ENCODE measurements at places on chromosomes 5 and 9.

GRCh38 chr5:87340716-87341115 lies 72.0 kb downstream of the CCNH start:
- DNase-seq, result peak; percentile 79

DNA sequence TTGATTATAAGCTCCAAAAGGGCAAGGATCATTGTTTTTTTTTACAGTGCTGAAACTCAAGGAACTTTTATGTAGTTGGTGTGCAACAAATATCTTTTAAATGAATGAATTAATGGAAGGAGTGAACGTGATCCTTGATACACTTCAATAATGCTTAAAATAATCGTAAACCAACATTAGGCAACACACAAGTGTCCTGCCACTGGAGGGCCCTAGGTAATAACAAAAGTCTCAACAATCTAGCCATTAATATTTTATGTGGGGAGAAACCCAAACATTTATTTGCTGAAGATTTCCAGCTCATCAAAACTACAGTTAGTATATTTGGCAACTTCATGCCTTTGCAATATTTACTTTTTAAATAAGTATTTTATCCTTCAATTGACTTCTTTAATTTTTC lies 309.0 kb upstream of the FBXL7 start:
- DNase-seq, result no peak

- no peak for DNase-seq
Measured at GRCh38 chr5:93868851-93869250, 127.5 kb upstream of the POU5F2 start.

- no peak for DNase-seq
Measured at GRCh38 chr9:86277072-86277471, 5.3 kb downstream of the ISCA1 start.

DNA sequence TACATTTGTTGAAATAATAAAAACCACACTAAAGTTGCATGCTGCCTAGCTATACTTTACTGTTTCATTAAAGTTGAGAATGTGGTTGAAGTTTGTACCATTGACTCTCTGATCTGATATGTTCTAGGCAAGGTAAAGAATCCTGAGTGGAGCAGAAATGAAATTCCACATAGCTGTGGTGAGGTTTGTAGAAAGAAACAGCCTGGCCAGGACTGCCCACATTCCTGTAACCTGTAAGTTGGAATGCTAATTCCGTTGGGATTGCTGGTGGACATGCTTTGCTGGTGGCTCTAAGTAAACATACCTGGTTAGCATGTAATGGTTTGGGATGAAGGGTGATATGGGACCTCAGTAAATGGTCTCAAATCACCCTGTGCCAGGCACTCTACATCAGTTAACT lies 16.8 kb downstream of the NFX1 start:
- DNase-seq, result no peak

GRCh38 chr5:95390812-95391492 lies at the start of gene FAM81B:
FAM81B (plus strand) TSS chr5:95391366; CDS start chr5:95391390, 24 bp downstream.
- DNase-seq, result no peak

DNA sequence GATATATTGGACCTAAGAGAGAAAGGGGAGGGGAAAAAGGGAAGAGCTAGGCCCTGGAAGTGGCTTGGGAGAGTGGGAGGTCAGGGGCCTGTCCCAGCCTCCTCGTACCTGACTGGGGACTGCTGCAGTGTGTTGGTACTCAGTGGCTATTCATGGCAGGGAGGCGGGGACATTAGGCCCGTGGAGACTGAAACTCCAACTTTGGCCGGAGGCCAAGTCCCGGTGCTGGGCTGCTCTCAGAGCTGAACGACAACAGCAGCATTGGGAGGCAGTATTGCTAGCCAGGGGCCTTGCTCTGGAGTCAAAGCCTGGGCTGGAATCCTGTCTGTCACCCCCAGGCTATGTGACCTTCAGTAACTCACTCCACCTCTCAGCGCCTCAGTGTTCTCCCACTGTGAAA lies 37.8 kb downstream of the NEURL1B start:
- DNase-seq, result no peak

DNA sequence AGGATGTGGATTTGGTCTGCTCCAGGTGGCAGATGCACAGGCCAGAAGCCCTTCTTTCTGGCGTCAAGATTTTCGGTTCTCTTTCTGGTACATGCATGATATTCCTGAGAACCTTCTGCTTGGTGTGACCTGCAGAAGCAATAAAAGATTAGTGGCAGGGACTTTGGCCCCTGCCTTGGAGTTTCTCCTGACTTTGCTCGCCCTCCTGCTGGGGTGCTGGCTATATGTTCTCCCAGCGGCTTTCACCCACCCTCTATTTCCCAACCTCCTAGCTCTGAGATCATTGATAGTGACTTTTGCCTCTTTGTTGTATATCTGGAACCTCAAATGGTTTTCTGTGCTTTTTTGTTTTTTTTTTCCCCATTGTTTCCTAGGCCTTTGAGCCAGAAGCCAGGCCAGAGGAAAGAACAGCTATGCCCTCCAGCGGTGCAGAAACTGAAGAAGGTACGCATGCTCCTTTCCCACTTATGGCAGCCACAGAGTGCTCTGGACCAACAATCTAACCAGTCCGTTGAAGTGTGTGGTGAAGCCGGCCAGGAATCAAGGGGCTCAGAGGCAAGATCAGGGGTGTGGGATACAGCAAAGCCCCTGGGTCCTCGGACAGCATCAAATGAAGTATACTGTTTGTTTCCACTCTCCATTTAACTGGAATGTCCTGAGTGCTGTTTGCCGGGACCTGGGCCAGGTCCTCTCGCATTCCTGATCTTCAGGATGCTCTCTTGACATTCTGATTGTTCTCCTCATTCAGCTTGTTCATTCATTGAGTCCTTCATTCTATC lies 154.5 kb downstream of the ARHGEF28 start:
- no peak for DNase-seq

- no peak for DNase-seq
Measured at GRCh38 chr5:59416451-59416850, 477.1 kb downstream of the PDE4D start.

GRCh38 chr9:120538339-120538738 lies 41.6 kb downstream of the CDK5RAP2 start:
- no peak for DNase-seq

GRCh38 chr5:15763754-15764153 lies 263.8 kb downstream of the FBXL7 start:
- peak; percentile 11 for DNase-seq

DNA sequence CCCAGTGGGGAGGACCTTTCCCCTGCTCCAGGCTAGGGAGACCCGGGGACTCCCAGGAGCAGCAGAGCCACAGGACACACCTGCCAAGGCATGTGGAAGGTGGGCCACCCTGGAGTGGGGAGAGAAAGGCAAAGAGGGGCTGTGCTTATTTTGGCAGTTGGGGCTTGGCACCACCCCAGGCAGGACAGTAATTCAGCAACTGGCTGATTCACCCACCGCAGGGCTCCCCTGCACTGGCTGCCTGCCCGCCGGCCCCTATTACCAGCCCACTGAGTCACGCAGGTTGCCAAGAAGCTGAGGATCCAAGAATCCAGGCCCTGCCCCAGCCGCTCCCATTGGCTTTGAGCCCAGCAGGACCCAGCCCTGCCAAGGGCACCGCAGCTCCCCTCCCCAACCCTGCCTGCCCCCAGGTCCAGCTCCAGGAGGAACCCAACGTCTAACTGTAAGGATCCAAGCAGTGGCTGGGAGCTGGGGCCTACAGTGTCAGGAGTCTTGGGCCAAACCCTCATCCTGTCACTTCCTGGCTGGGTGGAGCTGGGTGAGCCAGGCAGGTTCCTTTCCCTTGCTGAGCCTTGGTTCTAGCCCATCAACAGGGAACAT lies 14.2 kb upstream of the RALGDS start:
- no peak for DNase-seq

DNA sequence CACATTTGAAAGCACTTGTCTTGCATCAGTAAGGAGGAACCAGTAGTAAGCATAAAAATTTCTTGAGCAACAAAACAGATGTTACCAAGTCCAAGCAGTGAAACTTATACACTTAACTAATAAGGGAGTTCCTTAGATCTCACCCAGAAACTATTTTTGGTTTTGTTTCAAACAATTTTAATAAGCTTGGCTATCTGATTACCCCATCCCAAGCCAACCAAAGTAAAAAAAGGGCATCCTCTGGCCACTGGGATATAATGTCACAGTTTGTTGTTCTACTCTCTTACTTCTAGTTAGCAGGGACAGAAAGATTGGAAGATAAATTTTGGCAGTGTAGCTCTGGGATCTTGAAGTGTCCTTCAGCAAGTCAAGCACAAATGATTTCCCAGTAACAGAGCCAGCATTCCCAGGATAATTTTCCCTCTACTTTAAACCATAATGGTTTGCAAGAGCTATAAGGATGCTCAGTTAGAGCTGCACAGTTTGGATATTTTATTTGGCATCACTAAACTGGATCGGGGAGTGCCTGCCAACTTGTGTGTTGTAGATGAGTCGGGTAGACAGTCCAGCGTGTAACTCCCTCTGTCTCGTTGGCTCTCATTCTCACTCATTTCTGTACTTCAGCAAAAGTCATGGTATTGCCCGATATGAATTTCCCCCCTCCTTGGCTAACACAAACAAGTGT lies 161.9 kb upstream of the HMHB1 start:
- no peak for DNase-seq

DNA sequence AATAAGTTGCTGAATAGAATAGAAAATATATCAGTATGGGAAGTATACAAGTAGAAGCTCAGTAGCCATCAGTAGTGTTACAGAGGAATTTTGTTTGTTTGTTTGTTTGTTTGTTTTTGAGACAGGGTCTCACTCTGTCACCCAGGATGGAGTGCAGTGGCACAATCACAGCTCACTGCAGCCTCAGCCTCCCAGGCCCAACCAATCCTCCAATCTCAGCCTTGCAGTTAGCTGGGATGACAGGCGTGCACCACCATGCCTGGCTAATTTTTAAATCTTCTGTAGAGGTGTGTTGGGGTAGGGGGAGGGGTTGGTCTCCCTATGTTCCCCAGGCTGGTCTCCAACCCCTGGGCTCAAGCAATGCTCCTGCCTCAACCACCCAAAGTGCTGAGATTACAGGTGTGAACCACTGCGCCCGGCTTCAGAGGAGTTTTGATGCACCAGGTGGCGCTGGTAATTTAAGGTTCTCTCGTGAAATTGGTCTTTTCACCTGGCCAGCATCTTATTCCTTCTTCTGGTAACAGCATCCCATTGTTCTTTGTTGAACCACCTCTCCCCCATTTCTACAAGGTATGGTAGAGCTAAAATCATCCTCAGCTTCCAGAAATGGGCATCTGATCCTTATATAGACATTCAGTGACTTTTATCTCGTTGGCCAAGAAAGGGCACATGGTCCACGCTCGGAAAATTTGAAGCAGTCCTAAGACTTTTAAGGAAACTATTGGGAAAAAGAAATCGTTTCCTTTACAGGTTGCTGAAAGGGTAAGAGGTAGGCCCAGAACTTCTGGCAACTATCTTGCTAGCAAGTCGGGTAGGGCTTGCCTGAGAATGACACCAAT lies 157.1 kb downstream of the ARRDC3 start:
- peak; percentile 49 for DNase-seq

DNA sequence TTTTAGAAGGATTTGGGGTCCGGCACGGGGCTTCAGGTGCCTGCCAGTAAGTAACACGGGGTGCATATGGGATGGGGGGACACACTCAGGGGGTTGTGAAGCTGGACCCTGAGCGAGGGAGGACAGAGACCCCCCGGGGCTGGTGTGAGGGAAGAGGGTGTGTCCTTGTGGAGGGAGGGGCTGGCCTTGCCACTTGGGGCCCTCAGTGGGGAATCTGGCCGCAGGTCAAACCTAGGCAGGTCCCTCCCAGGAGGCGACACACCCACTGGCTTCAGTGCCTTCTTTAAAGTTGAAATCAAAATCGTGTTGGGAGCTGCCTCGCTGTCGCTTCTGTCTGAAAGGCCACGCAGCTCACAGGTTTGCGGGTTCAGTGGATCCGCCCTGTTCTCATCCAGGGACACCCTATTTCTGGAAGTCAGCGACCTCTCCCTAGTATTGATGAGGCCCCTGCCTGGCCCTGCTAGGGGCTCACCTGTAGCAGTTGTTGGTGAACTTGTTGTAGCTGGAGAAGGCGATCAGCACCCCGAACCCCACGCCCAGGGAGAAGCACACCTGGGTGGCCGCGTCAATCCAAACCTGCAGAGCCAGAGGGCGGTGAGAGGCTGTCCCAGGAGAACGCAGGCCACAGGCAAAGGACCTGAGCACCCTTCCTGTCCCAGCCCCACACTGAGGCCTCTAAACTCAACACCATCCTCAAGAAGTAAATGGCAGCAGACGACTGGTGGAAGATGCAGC lies 29.4 kb downstream of the SLC6A3 start:
- no peak for DNase-seq

- no peak for DNase-seq
Measured at GRCh38 chr5:115500225-115500624, 44.4 kb downstream of the FEM1C start.

DNA sequence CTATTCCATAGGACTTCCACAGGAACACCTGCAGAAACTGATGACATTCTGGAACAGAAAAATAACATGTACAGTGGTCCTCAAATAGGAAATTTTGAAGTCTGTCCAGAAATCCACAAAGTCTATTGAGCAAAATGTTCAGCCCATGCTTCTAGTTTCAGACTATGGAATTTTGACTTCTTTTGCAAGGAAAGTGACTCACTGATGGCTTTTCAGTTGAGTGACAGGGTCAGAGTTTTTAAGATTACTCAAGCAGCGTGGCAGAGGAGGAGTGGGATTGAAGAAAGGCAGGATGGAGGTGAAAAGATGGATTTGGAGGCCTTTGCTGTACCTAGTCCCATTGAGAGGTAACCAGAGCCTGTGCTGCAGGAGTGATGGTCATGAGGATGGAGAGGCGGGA lies 151.5 kb downstream of the GOLPH3 start:
- DNase-seq, result no peak

- no peak for DNase-seq
Measured at GRCh38 chr9:2691626-2692025, 25.7 kb upstream of the KCNV2 start.

DNA sequence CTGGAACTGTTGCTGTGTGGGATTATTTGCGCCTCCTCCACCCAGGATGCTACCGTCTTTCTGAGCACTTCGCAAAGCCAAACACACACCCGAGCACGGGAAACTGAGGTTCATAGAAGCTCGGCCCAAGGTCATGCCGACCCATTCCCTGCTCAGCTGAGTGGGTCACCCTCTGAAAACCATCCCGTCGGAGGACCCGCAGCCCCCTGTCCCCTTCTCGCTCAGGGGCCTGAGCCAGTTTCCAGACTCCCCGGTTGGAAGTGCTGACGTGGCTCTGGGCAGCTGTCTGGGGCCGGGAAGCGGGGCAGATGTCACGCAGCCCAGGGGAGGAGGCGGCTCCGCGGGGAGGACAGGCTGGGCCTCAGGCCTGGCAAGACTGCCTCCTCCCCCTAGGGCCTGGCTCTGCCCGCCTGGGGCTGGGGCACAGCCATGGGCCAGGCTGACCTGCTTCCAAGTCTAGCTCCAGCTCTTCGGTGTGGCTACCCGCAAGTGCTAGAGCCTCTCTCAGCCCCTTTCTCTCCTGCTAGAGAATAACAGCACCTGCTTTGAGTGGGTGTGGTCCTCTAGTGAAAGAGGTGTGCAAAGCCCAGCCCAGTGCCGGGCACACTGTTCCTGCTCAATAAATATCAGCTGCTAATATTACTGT lies 9.9 kb upstream of the CXXC5 start:
- peak; percentile 64 for DNase-seq

GRCh38 chr9:111029260-111029659 lies 9.0 kb downstream of the LPAR1 start:
- DNase-seq, result no peak

- no peak for DNase-seq
Measured at GRCh38 chr5:126268697-126269315, 154.4 kb upstream of the GRAMD2B start.

- no peak for DNase-seq
Measured at GRCh38 chr5:33237471-33237870, 203.3 kb upstream of the TARS1 start.

GRCh38 chr9:36504156-36504555 lies 68.5 kb upstream of the MELK start:
- DNase-seq, result no peak

GRCh38 chr9:75873712-75874111 lies 16.8 kb upstream of the PCSK5 start:
- no peak for DNase-seq

Measured in SK-N-DZ (cell line).